Lung (tissue), 17 donors: ENCODE measurements at places on chromosomes 5 and 9.
A peak's percentile ranks its signal among the peaks of the same experiment; 100 is the strongest.

- H3K36me3 ChIP-seq = no peaks in the 10 kb centered on the region
- H3K4me3 ChIP-seq = no peak overlapping the region
- DNase-seq = no peak
- no peaks in the 10 kb centered on the region for H3K27me3 ChIP-seq
Measured at GRCh38 chr9:21392270-21392669, 7.1 kb upstream of the IFNA2 start.

DNA sequence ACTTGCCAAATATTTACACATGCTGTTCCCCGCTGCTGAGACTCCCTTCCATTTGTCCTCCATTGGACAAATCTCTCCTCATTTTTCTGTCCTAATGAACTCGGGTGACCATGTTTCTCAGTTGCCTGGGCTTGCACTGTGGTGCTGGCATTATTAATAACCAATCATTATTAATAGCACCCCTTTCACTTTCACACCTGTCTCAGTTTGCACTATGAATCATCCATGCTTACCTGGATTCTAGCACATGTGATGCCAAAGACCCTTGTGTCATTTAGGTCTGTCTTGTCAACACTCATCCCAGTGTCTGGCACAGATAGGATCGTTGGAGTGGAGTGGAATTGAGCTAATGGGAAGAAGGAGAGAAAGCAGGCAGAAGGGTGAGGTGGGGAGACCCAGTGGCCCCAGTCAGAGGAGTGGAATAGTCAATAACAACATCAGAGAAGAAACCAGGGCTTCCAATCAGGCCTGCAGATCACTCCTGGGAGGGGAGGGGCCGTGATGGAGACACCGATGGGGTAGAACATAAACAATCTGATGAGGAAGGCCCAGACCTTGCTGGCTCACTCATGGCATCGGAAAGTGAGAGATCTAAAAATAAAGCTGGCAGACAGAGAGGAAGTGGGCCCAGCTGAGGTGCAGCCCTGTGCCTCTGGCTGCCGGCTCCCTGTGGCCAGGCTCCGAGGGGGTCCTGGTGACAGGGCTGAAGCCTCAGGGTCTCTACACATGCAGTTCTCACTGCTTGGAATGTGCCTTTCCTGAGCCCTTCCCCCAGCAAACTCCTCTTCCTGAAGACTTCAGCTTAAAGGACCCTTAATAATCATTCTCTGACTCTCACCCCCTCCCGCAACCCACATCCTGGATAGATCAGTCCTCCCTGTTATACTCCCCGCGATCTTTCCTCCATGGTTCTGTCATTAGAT, 33.5 kb upstream of the CRB2 start:
- no peaks in the 10 kb centered on the region for H3K36me3 ChIP-seq
- H3K4me3 ChIP-seq = no peak overlapping the region
- no peak for DNase-seq
- peaks cover 23% of the 10 kb centered on the region for H3K4me1 ChIP-seq

DNA sequence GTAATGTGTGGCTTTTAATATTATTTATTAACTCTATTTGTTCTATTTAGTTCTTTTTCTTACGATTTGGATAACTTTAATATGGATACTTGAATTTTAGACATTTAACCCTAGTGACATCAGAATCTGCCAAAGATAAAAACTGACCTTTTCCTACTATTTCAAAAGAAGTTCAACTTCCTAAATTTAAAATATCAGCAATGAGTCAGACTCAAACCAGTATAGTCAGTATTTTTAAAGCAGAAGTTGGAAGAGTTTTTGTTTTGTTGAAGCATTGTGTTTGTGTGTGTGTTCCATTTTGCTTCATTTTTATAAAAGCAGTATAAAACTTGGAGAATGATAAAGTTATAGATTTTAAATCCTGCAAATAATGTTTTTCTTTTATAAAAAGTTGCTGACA, 251.8 kb upstream of the RASA1 start:
- H3K4me3 ChIP-seq = no peak overlapping the region
- DNase-seq = no peak
- no peak overlapping the region for H3K27ac ChIP-seq
- peaks cover 5% of the 10 kb centered on the region for H3K4me1 ChIP-seq
- H3K27me3 ChIP-seq = no peaks in the 10 kb centered on the region
- H3K36me3 ChIP-seq = no peaks in the 10 kb centered on the region

GRCh38 chr5:20370061-20370460, 382.1 kb upstream of the CDH18 start:
- H3K4me1 ChIP-seq = no peaks in the 10 kb centered on the region
- no peaks in the 10 kb centered on the region for H3K36me3 ChIP-seq
- H3K27me3 ChIP-seq = no peaks in the 10 kb centered on the region

- no peaks in the 10 kb centered on the region for H3K27me3 ChIP-seq
- H3K36me3 ChIP-seq = peaks cover 7% of the 10 kb centered on the region
- no peak overlapping the region for H3K4me3 ChIP-seq
- H3K27ac ChIP-seq = no peak overlapping the region
- H3K4me1 ChIP-seq = no peaks in the 10 kb centered on the region
Measured at GRCh38 chr9:125436613-125437443, 175.2 kb downstream of the GAPVD1 start.

DNA sequence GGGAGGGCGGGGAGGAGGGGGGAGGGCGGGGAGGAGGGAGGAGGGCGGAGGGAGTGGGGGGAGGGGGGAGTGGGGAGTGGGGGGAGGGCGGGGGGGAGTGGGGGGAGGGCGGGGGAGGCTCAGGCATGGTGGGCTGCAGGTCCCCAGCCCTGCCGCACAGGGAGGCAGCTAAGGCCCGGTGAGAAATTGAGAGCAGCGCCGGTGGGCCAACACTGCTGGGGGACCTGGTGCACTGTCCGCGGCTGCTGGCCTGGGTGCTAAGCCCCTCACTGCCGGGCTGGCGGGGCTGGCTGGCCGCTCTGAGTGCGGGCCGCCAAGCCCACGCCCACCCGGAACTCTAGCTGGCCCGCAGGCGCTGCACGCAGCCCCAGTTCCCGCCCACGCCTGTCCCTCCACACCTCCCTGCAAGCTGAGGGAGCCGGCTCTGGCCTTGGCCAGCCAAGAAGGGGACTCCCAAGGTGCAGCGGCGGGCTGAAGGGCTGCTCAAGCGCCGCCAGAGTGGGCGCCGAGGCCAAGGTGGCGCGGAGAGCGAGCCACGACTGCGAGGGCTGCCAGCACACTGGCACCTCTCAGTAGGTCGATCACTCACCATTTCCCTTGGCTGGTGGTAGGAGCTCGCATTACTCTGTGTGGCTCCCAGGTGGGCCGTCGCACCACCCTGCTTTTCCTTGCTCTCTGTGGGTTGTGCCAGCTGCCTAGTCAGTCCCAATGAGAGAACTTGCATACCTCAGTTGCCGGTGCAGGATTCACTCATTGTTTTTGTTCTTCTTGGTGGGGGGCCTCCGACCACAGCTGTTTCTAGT, 160.2 kb downstream of the CNTLN start:
- H3K27ac ChIP-seq = no peak overlapping the region
- H3K36me3 ChIP-seq = peaks cover 3% of the 10 kb centered on the region
- H3K27me3 ChIP-seq = no peaks in the 10 kb centered on the region
- no peaks in the 10 kb centered on the region for H3K4me1 ChIP-seq
- no peak for DNase-seq

- H3K4me1 ChIP-seq = no peaks in the 10 kb centered on the region
- no peak overlapping the region for H3K27ac ChIP-seq
- DNase-seq = no peak
- no peaks in the 10 kb centered on the region for H3K36me3 ChIP-seq
- no peak overlapping the region for H3K4me3 ChIP-seq
Measured at GRCh38 chr9:20135119-20135697, 346.4 kb upstream of the SLC24A2 start.

- no peak for DNase-seq
- H3K4me1 ChIP-seq = no peaks in the 10 kb centered on the region
- H3K4me3 ChIP-seq = no peak overlapping the region
- no peaks in the 10 kb centered on the region for H3K36me3 ChIP-seq
Measured at GRCh38 chr9:109937861-109938453, 158.0 kb downstream of the PALM2AKAP2 start.

GRCh38 chr5:72693546-72694205, 122.8 kb upstream of the TNPO1 start:
- H3K4me3 ChIP-seq = no peak overlapping the region
- H3K36me3 ChIP-seq = no peaks in the 10 kb centered on the region
- H3K27ac ChIP-seq = no peak overlapping the region
- DNase-seq = no peak

DNA sequence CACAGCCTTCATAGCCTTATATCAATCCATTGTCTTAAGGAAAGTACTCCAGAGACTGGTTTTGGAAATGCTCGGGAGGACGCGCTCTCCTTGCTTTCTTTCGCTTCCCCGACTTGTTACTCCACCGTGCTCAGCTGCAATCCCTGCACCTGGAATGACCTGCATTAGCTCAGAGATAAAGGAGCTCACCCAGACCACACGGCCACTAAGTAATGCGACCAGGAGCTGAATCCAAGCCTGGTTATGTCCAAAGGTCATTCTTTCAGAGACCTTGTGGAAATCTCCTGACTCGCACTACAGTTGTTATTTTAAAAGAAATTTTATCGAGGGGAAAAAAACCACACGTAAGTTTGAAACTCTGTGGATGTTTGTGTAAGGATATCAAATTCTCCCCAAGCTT, 135.3 kb upstream of the DPYSL3 start:
- no peak overlapping the region for H3K4me3 ChIP-seq
- no peak for DNase-seq
- no peaks in the 10 kb centered on the region for H3K27me3 ChIP-seq

DNA sequence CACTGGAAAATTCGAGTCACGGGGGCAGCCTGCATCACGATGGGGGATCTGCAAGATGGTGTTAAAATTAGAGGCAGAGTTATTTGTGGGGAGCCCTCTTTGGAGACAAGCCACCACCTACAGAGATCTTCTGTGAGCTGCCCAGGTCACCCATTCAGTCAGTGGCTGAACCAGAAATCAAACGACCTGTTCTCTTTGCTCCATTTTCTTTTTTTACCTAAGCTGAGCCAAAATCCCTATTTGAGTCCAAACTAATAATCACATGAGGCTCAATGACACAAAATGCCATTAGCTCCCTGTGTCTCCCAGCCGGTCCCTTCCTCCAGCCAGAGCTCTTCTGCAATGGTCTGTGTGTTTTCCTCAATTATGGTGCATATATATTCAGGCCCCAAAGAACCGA, 394.2 kb downstream of the AGTPBP1 start:
- no peaks in the 10 kb centered on the region for H3K36me3 ChIP-seq
- no peak overlapping the region for H3K27ac ChIP-seq
- H3K4me1 ChIP-seq = no peaks in the 10 kb centered on the region

- peak overlapping the region; percentile 72 for H3K27ac ChIP-seq
- H3K4me1 ChIP-seq = no peaks in the 10 kb centered on the region
- H3K27me3 ChIP-seq = no peaks in the 10 kb centered on the region
- no peak for DNase-seq
Measured at GRCh38 chr9:107175041-107175440, 108.0 kb upstream of the RAD23B start.

DNA sequence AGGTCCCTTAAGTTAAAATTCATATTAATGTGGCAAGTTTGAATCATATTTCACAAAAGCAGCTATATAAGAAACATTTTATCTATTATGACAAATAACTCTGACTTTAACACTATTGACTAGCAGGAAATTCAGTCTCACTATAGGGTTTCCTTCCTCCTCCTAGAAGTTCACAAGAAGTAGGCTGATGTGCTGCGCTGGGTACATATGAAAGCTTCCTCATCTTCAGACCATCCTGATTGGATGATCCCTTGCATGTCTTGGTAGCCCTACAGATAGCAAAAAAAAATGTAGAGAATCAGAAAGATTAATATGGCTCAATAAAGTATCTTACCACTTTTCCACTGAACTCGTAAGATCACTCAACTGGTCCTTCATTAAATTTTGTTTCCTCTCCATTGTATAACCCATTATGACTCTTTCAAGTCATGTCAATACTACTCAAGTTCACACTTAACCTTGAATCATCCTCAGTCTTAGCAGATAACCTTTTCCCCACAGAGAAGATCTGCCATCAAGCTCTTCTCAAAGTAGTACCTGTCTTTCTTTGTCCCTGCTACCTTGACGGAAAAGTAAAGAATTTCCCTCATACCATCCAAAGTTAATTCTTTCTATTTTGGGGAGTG, 11.5 kb upstream of the PSIP1 start:
- no peaks in the 10 kb centered on the region for H3K36me3 ChIP-seq
- no peak for DNase-seq
- no peaks in the 10 kb centered on the region for H3K4me1 ChIP-seq

DNA sequence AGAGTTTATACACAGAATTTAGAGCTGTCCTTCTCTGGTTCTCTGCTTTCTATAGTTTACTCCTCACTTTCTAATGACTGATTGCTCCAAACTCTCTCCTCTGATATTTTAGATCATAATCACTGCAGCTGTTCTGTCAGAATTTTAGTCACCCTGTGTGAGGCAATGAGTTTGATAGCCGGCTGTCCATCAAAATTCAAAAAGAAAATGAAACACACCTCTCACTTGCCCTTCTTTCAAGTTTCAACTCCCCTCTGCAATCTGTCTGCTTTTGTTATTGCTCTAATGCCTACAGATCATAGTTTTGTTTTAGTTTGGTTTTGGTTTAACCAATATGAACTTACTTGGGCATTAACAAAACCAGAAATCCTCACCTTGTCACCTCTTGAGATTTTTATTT, 23.3 kb upstream of the ABLIM3 start:
- H3K4me1 ChIP-seq = no peaks in the 10 kb centered on the region
- no peak overlapping the region for H3K27ac ChIP-seq
- H3K4me3 ChIP-seq = no peak overlapping the region

DNA sequence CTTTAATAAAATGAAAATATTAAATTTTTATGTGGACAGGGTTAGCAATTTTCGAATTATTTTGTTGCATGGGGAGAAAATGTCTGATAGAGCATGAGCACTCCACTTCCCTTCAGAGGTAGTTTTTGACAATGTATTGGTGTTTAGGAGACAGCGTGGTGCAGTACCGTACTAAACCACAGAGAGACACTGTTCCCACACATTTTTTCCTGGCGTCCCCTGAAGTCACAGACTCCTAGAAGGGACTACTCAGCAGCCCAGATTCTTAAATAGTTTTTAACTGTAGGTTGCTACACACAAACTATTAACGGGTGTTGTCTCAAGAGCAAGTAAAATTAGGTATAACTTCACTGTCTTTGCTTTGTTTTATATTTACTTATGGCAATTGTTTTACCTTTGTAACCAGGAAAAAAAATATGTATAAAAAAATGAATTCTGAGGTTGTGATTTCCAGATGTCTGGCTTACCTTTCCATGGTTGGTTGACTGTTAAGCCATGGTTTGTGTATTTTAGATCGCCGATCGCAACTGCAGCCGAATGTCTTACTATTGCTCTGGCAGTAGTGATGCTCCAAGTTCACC, 171.2 kb downstream of the DOCK8 start:
- no peak overlapping the region for H3K4me3 ChIP-seq
- H3K27me3 ChIP-seq = peaks cover 3% of the 10 kb centered on the region
- peaks cover 3% of the 10 kb centered on the region for H3K36me3 ChIP-seq
- no peak overlapping the region for H3K27ac ChIP-seq

DNA sequence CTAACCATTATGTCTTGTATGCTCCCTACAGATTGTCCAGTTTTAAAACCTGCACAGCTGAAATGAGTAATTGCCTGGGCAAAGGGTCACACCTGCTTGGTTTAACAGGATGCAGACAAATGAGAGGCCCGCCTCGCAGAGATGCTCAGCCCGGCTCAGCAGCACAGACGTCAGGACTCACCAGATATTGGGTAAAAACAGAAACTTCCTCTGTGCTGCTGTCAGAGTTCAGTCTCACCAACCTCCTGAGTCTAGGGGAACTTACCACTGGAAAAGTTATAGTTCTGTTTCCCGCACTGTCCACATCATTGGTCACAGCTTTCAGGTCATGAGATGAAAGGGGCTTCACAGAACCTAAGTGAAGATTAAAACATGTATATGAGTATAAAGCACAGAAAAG, 152.5 kb downstream of the ESM1 start:
- no peak for DNase-seq
- H3K36me3 ChIP-seq = no peaks in the 10 kb centered on the region
- H3K27ac ChIP-seq = no peak overlapping the region
- H3K27me3 ChIP-seq = no peaks in the 10 kb centered on the region
- no peaks in the 10 kb centered on the region for H3K4me1 ChIP-seq
